Dorsolateral prefrontal cortex (tissue), 122 donors: ENCODE measurements at places on chromosomes 12 and 14. TPM values are rescaled to one million over a fixed set of nuclear protein-coding genes. Genes with fewer than 3 reads are reported as not detected.

GRCh38 chr12:92438641-92439419, 264.0 kb upstream of the PLEKHG7 start:
- DNase-seq, result no peak

DNA sequence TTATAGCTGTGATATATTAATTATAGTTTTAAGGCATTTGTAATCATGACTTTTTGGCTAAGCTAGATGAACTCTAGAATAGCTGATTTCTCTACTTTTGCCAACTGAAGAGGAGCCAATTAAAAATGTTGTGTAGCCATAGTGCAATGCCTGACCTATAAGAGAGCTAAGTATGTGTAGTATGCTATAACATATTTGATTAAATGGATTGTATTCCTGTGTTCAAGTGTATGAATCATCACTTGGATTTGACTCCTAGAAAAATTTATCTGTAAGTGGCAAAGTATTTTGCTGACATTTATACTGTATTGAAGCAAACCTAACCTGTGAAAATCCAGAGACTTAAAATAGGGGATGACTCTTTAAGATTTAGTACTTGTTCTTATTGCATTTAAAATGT, 34.2 kb downstream of the PCNX4 start:
- DNase-seq, result no peak

- no peak for DNase-seq
Observed at GRCh38 chr12:13780453-13780852, 200.9 kb downstream of the GRIN2B start.

- no peak for DNase-seq
Observed at GRCh38 chr12:84117190-84117589, 795.4 kb downstream of the SLC6A15 start.

DNA sequence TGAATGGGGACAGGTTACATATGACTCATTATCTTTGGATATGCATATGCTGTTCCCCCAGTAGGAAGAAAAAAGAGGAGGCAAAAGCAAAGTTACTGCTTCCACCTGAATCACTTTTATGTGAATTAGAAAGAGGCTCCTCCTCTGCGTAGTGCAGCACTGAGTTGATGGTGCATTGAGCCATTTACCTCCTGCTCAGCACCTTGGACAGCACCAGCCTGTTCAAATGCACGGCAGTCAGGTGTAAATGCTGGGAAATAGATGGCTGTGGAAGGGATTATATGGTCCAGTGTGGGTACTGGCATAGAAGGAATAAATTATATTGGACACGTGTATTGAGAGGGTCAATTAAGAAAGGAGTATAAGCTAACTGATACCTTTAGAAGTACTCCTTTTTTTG, 541.9 kb upstream of the SEL1L start:
- no peak for DNase-seq

DNA sequence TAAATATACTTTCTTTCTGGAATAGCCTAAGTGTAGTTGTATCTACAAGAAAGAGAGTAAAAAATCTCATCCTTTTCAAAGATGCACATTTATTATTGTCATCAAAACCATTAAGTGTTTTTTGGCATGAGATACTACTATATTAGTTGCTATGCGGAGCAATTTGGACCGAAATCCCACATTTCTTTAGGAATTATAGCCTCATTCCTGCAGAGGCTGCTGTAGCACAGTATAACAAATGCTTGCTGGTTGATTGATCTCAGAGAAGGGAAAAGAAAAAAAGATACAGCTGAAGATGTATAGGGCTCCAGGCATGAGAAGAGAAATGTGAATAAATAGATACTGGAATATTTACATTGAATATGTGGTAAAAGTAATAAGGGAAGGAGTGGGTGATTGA, 36.0 kb downstream of the RHOJ start:
- no peak for DNase-seq

- no peak for DNase-seq
Observed at GRCh38 chr14:49089107-49089506, 497.1 kb downstream of the RPS29 start.

DNA sequence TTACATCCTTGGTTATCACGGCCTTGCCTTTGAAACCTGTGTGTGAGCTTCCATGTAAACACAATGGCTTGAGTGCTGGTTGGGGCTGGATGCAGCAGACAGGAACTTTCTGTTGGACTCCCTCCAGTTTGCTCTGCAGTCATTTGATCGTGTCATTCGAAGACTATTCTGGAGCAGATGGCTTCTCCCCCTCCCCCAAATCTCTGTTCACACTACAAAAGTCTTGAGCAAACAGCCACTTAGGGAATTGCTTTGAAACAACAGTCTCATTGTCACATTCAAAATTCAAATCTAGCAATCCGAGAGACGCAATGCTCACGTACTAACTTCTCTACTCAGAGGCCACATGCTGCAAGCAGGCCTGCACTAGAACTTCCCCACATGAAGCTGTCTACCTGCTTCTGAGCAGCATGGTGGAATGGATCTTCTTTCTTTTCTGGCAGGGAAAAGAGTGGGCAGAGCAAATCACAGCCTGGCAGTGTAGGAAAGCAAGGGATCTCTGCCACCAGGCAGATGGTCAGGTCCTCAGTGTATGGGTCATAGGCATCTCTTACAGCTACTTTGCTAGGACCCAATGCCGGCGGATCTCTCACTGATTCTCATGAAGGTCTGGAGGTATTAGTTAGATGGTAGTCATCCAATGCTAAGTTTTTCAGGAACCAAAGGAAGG, 214.2 kb downstream of the PPM1H start:
- DNase-seq, result no peak

GRCh38 chr12:4168036-4168435, 105.5 kb upstream of the CCND2 start:
- DNase-seq, result no peak

GRCh38 chr14:101708853-101709532, 52.5 kb upstream of the PPP2R5C start:
- DNase-seq, result no peak

- no peak for DNase-seq
Observed at GRCh38 chr14:38994731-38995130, 108.3 kb downstream of the SEC23A start.

DNA sequence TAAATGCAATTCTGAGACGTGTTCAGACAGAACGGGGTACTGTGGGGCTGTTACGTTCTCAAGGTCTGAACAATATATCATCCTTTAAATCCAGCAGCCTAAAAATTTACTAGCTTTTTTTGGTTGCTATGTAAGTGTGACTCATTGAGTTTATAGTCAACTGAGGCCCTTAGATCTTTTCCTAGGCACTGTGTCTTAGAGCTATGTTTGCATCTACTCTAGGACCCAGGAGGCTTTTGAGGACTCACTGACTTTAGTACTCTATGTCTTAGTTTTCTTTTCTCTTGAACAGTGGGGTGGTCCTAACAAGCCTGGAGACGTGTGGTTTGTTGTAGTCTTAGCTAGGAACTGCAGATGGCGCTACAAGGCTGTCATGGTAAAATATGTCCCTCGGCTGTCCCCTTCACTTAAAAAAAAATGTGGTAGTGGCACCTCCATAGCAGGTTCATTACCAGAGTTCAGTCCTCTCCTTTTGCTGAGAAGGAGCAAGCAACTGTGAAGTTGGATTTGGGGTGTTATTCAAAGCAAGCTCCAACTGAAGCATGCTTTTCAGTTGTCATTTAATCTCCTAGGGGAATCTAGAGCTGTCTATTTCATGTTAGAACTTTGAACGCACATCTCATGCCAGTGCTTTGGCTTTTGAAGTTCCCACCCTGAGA, 8.7 kb upstream of the SPATS2 start:
- no peak for DNase-seq

GRCh38 chr14:50745401-50746058, 77.4 kb upstream of the SAV1 start:
- DNase-seq, result no peak

- no peak for DNase-seq
Observed at GRCh38 chr14:80965037-80965436, 9.6 kb downstream of the TSHR start.

DNA sequence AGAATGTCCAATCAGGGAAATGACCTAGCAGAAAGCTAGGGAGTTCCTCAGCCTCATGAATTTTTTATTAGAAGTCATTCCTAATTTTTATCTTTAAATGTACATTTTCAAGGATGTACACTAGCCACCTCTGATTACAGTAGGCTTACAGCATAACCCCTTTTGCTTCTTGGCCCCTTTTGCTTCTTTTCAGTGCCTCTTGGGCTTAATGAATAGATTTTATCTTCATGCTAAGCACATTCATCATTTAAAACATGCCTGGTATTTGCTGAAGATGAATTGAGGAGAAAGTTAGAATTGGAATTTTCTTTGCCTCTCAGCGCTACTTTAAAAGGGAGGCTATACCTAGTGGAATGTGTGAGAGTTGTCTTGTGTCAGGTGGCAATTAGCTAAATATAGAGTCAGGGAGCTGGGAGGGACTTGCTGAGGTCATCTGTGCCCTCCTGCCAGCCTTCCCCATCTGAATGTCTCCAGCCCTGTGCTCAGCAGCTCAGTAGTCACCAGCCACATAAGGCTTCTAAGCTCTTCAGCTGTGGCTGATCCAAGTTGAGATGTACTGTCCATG, 132.1 kb downstream of the SAMD4A start:
- DNase-seq, result no peak

- DNase-seq, result no peak
Observed at GRCh38 chr12:96143827-96144565, 50.2 kb upstream of the ELK3 start.

DNA sequence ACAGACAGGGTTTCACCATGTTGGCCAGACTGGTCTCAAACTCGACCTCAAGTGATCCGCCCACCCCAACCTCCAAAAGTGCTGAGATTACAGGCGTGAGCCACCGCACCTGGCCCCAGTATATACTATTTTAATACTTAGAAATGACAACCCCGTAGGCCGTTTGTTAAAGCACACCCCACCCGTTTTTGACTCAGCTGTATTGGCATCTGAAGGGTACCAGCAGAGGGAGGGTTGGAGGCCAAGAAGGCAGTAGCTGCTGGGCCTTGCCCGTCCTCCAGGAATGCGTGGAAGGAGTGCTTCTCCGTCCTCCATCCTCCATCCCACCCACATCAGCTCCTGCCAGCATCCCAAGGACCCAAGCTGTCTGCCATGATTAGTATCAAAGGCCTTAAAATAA, 6.3 kb upstream of the NIN start:
- no peak for DNase-seq

Gene FIGNL2
- 2.4 TPM for total RNA-seq

Gene ZFHX2
- total RNA-seq, result 20.7 TPM

Gene TGM1
- 3.1 TPM for total RNA-seq

Gene AICDA
- not detected for total RNA-seq

Gene SAMD15
- 3.8 TPM for total RNA-seq

Gene NID2
- total RNA-seq, result 6.5 TPM

Gene FOXN4
- total RNA-seq, result not detected

Gene SERPINA12
- not detected for total RNA-seq

Gene IL26
- total RNA-seq, result not detected

Gene FAM90A1
- total RNA-seq, result 0.64 TPM

Gene NANOG
- 0.35 TPM for total RNA-seq
